ENCODE measurements at places on chromosomes 5 and 9.
A peak's percentile ranks its signal among the peaks of the same experiment; 100 is the strongest.

- DNase-seq, result no peak
Observed at GRCh38 chr5:8456846-8457186, 587.9 kb downstream of the MTRR start.

- no peak for DNase-seq
Observed at GRCh38 chr5:142836048-142836447, 65.9 kb downstream of the ARHGAP26 start.

DNA sequence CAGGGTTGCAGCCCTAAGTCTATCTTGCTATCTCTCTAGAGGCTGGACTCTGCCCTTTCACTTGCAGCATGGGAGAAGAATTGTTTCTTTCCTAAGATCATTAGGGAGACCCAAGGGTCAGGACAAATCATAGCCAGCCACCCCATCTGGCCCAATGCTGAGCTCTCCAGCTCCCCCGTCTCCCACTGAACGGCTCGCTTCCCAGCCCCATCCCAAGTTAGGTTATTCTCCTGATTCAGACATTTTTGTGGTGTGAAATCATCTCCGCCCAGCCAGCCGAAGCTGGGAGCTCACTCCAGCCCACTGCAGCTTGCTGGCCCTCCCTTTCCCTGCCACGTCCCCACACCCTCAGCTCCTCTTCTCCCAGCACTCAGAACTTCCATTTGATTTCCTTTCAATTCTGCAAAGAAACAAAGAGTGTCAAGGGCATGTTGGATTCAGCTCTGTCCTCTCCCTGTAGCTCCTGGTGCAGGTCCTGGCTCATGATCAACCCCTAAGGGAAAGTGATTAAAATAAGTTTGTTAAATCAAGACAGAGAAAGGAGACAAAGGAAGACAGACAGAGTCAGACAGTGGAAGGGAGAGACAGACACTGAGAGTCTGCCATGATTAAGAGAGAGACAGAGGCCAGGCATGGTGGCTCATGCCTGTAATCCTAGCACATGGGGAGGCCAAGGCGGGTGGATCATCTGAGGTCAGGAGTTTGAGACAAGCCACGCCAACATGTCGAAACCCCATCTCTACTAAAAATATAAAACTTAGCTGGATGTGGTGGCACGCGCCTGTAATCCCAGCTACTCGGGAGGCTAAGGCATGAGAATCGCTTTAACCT, 12.6 kb upstream of the SPARC start:
- no peak for DNase-seq

DNA sequence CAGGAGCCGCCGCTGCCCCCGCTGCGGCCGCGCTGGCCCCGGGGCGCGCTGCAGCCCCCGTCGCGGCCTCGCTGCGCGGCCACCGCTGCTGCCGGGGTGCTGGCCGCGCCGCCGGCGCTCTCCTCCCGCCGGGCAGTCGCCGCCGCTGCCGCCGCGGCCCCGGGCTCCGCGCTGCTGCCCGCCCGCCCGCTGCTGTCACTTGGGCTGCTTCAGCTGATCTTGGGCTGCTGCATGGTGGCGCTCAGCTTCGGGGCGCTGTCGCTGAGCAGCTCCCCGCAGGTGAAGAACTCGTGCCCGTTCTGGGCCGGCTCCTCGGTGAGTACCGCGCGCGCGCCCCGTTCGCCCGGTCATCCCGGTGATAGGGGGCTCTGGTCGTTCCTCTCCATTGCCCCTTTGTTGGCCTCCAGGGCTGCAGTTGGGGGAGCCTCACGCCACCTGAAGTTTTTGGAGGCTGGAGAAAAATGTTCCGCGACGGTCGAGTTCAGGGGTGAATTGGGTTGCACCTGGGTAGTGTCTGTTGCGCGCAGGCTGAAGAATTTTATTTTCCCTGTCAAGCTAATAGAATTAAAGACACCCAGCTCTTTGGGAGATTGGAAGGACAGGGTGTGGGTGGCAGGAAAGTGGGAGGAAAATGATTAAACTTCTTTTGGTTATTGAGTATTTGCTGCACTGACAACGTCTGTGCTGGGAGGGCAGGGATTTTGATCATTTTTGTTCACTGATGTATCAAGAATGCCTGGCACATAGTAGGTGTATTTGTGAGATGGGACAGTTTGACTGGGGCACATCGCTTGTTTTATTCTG, 596 bp downstream of the ENTREP1 start:
- DNase-seq, result no peak

DNA sequence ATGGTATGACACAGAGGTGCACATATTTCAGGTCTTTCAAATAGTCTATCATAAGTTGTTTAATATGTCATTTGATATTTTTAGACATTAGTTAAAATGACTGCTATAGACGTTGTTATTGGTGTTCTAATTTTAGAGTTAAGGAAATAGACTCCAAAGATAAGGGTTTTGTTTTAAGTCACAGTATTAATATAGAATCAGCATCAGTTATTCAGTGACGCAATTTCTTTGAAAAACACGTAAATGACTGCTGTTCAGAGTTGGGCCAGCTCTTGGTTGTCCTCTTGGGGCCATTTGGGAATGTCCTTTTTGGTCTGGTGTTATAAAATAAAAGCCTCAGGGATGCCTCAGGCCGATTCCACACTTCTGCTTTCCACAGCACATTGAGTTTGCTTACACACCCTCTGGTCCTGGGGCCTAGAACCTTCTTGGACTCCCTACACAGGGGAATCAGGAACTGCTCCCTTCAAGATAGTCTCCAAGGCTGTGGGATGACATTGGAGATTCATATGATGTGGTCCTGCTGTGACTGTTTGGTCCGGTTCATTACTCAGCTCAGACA, 14.3 kb downstream of the OTULIN start:
- DNase-seq, result no peak

GRCh38 chr5:50863534-50864170, 197.2 kb downstream of the PARP8 start:
- no peak for DNase-seq

GRCh38 chr9:36764364-36765076, 191.8 kb downstream of the MELK start:
- no peak for DNase-seq

- no peak for DNase-seq
Observed at GRCh38 chr5:107385708-107386107, 285.0 kb downstream of the EFNA5 start.

- no peak for DNase-seq
Observed at GRCh38 chr5:4520559-4520958, 619.6 kb upstream of the ADAMTS16 start.

GRCh38 chr9:137611623-137612609, 6.4 kb downstream of the ARRDC1 start:
- DNase-seq, result no peak

GRCh38 chr9:113879911-113880310, 3.8 kb downstream of the ZNF618 start:
- DNase-seq, result no peak

- DNase-seq, result no peak
Observed at GRCh38 chr5:147344861-147345260, 110.0 kb downstream of the STK32A start.

DNA sequence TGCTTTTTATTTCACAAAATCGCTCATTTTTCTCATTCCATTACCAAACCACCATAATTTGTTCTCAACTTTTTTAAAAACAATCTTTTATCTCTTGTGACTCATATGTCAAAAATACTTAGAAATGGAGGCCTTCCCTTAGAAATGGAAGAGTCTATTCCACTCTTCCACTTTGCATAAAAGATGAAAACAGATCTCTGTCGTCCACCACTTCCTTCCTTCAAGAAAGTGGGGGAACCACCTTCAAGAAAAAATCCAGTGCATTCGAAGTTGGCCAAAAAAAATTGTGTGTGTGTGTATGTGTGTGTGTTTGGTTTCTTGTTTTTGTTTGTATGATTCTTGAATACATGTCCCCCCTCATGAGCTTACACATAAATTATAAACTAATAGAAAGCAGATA, 628.8 kb upstream of the DMAC1 start:
- DNase-seq, result no peak

DNA sequence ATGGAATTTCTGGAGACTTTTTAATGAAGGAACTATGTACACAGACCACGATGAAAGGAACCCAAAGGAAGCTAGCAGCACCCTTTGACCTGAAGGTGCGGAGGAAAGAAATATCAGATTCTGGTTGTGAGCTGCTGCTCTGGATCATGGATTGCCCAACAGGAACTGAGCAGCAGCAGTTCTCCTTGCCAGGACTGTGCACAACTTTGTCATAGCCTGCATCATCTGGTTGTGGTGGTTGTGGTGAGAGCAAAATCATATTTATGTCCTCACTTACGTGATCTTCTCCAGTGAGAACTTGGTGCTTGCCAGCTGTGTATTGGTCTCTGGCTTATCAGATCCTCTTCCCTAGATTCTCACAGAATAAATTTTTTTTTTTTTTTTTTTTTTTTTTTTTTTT, 70.7 kb upstream of the LPAR1 start:
- no peak for DNase-seq

- DNase-seq, result peak; percentile 78
Observed at GRCh38 chr9:137764171-137764671, 113.4 kb upstream of the CACNA1B start.

DNA sequence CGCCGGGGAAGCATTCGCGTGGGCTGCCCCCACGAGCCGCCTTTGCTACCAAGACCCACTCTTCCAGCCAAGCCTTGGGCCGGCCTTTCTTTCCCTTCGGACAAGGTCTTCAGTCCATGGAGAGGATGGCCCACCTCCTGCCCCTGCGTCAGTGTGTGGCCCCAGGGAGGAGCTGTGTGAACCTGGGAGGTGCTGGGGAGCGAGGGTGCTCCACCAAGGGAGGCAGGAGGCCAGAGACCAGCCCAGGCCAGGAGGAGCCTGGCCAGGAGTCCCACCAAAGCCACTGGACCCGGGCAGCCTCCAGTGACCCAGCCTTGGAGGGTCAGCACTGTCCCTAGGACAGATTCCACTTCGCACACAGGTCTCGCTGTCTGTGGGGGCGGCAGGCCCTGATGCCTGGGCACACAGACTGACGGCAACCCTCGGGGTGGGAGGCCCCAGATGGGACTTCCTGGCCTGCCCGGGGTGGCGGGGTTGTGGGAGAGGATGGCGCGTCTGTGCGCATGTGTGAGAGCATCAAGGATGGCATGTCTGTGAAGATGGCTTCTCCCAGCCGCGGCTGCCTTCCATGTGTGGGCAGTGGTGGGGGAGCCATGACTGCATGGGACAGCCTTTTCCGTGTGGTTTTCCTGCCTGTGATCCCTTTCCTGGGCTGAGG, 113.3 kb upstream of the LPCAT1 start:
- no peak for DNase-seq

DNA sequence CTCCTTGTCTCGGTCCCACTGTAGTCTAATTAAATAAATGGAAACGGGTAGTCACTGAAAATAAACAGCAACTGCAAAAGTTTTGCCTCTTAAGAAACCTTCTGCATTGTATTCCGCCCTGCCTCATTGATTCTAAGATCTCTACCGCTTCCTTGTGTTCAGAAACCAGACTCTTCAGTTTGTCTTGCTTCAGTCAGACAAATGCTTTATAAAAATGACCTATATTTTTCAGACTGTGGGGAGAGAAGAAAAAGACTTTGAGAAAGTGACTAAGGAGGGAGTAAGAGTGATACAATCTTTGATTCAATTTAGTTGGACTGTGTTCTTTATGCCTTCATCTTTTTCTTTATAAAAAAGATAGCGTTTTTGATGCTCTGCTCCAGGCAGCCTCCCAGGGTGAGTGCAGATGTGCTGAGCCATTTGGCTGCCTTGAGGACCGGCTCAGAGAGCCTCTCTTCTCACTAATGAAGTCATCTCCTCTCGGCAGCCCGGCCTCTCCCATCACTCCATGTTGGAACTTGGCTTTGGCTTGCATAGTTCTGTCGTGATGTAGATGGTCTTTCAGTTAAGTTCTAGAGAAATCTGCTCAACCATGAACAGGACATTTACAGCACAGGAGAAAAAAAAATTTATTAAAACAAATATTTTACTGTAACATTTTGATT, 4.0 kb upstream of the VCAN start:
- DNase-seq, result no peak

- peak; percentile 73 for DNase-seq
Observed at GRCh38 chr5:140926443-140927227, 536 bp downstream of the PCDHAC1 start.

GRCh38 chr5:3376611-3377010, 219.0 kb upstream of the IRX1 start:
- DNase-seq, result no peak

- no peak for DNase-seq
Observed at GRCh38 chr5:44574678-44575077, 185.5 kb upstream of the FGF10 start.

GRCh38 chr5:6404129-6404528, 25.8 kb upstream of the MED10 start:
- DNase-seq, result no peak

DNA sequence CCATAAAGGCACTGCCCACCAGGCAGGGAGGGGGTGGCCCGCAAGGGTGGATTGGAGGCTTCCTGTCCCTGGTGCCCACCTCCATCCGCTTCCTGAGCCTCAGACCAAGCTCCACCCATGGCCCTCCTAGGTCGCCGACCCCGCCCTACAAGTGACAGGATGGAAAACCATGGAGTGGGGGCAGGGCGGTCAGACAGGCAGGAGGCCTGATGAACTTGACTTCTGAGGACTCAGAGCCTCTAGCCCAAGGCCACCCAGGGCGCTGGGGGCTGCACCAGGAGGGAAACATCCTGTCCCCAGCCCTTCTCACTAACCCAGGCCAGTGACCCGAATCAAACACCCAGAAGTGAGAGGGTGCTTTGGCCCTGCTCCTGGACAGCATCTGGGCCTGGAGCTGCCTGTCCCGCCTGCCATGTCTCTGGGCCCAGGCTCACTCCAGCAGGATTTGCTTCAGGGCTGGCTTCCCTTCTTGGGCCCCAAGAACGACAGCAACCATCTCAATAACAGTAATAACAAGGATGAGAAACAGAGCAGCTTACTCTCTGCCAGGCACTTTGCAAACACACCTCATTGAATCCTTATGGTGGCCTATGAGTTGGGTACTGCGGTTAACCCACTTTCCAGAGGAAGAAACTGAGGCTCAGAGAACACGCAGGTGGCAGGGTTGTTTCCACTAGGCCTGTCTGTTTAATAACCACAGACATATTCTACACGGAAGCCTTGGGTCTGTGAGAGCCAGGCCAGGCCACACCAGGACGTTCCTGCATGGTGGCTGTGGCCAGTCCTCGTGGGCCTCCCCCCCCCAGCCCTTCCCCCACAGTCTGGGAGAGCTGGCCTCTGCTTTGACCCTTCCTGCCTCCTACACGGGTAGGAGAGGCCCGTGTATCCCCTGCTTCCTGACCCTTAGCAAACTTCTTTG, 4.4 kb upstream of the ST6GALNAC6 start:
- no peak for DNase-seq

- DNase-seq, result peak; percentile 74
Observed at GRCh38 chr5:138610918-138611677, 35.9 kb upstream of the HSPA9 start.

DNA sequence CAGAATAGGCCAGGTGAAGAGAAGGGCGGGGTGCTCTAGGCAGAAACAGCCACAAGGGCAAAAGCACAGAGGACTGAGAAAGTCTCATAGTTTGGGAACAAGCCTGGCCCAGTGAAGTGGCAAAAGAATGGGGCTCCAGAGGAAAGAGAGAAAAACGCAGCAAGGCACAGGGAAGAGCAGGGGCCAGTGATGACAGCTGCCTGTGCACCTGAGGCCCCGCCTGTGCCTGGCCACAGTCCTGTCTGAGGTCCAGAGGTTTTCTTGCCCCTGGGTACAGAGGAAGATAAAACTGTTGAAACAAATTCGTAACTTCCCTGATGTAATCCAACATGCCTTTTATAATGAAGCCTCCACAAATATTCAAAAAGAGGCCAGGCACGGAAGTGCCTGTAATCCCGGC, 22.0 kb downstream of the FRRS1L start:
- DNase-seq, result no peak

- no peak for DNase-seq
Observed at GRCh38 chr5:52799358-52799982, 11.8 kb downstream of the ITGA1 start.

Data from midbrain (tissue), 1 donor.